ENCODE measurements at places on chromosomes 2 and 18.

GRCh38 chr2:207316484-207316883 lies 150.7 kb upstream of the KLF7 start:
- no peak for DNase-seq

GRCh38 chr18:50507120-50507590 lies 52.7 kb upstream of the MAPK4 start:
- no peak for DNase-seq

DNA sequence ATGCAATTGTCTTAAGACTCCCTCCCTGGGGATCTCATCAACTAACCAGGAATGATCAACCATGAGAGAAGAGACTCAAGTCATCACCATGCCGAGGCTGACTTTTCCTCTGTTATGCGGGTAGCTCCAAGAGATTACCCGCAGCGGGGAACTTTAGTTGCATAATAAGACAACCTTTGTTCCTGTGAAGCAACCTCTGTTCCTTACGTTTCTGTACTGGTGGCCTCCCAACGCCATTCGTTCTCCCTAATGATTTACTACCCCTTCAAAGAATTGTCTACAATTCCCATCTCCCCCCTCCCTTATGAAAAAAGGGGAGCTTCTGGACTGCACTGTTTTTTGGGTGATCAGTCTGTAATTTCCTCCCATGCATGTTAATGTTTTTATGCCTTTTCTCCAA lies 66.1 kb upstream of the LRPPRC start:
- DNase-seq, result no peak

DNA sequence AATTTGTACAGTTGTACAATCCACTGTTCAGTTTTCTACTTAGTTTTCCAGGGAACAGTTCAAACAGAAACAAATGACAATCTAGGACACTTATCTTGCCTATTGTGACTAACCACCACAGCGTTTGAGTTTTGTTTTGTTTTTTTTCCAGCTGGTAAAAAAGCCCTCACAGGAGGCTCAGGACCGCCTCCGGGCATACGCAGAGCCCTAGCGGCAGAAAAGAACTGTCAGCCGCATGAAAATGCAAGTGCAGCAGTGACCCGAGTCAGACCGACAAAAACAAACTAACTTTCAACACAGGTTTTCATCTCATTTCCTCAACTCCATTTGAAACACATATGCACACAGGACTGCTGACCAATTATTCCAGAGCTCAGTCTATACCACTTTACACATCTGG lies 68.6 kb downstream of the STEAP3 start:
- DNase-seq, result no peak

GRCh38 chr2:2743164-2743571 lies 412.1 kb upstream of the MYT1L start:
- no peak for DNase-seq

DNA sequence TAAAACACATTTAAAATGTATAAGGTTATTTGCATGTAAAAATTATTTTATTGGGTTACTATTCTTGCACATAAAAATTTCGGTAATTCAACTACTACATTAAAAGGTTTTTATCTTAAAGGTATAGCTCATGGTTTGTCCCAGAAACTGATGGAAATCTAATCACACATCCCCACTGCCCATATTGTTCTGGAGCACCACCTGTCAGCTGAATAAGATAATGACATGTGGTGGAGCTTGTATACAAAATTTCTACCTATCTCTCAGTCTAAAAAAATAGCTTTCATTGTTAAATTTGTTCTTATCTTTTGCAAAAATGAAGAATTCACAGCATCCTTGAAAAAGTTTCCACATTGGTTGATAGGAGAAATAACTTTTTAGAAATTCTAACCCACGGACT lies 18.3 kb downstream of the ERBB4 start:
- no peak for DNase-seq

- no peak for DNase-seq
These were observed 28.6 kb downstream of the ARID5A start for GRCh38 chr2:96565111-96565510.

- DNase-seq, result no peak
These were observed 45.4 kb downstream of the ST8SIA5 start for GRCh38 chr18:46711444-46711863.

- DNase-seq, result no peak
These were observed at the start of gene BCL2 for GRCh38 chr18:63319383-63320122. Gene BCL2, minus strand, starts transcription at chr18:63319769.

- no peak for DNase-seq
These were observed 6.4 kb downstream of the TSPYL6 start for GRCh38 chr2:54249629-54250028.

DNA sequence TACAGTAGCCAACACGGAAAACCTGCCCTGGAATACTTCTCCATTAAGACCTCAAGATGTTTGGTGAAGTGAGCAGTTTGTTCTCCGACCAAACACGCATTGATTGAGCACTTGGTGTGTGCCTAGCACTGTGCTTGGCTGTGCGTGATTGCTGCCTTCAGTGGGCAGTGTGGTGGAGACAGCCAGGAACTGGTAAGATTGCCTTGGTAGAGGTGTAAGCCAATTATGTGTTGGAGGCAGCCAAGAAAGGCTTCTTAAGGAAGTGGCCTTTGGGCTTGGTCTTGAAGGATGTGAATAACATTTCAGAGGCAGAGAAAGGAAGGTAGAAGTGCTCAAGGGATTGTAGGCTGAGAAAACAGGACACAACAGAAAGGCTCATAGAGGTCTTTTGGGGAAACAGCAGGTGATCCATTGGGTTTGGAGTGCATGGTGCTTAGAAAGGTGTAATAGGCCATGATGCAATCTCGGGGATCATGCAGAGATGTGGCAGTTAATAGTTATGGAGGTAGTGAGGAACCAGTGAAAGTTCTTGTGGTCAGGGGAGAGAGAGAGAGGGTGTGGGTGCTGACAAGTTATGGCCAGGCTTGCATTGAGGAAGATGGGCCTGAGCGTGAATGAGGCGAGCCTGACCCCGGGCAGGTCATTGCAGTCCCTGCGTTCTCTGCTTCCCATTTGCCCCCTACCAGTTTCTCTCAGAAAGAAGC lies 6.3 kb downstream of the B3GNT2 start:
- no peak for DNase-seq

DNA sequence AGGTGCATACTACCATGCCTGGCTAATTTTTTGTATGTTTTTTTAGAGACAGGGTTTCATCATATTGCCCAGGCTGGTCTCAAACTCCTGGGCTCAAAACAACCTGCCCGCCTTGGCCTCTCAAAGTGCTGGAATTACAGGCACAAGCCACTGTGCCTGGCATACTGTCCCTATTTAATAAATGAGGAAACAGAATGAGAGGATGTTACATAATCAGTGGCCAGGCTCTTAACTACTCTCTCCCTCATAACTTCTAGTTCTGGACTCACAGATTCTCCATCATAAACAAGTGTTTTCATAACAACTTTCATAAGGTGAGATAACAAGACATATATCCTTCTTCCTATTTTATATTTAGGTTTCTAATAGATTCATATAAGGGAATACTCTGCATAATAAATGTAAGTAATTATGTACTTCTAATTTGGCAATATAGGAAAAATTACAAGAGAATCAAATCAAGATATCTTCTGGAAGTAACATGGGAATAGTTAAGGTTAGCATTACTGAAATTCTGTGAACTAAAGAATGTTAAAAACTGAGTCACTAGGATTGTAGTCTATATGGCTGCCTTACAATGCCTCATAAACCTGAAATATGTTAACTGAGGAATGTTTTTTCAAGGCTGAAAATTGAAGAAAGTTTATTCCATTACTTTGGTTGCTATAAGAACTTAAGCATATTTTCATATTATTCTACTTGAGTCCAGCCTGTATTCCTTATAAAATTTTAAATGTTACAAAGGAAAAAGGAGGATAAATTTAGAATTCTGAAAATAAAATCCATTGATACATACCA lies 71.3 kb downstream of the SLC25A12 start:
- DNase-seq, result no peak

DNA sequence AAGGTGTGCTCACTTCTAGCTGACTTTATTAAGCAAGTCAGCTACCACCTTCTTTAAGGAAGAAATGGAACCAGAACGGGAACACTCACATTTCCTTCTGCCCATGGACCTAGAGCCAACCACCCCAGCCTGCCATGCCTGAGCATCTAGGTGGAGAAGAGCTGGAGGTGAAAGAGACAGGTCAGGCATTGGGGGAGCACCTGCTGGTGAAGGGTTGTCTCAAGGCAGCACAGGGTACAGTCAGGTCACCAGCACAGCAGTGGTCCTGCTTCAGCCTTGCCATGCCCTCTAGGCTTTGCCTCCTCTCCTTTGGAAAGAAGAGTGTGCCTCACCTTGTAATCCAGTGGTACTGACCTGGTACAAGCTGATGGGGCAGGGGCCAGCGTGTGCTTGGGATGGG lies 107.9 kb downstream of the KCNF1 start:
- DNase-seq, result no peak

GRCh38 chr2:103138123-103138901 lies 376.5 kb downstream of the TMEM182 start:
- DNase-seq, result no peak

DNA sequence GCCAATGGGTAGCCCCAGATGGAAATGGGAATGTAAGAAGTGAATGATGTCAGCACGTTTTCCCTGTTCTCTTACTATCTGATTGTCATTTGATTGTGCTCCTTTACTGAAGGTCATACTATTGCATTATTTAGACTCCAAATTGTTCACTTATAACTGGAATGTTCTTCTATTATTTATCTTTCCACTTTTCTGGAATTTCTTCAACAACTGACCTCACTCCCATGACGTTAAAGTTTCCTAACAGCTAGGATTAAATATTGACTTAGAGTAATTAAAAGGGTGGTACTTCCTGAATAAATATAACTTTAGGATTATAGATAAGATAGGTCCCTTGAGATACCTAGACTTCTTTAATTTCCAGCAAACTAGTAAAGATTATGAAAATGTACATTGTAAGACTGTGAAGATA lies 10.9 kb upstream of the GULP1 start:
- no peak for DNase-seq

DNA sequence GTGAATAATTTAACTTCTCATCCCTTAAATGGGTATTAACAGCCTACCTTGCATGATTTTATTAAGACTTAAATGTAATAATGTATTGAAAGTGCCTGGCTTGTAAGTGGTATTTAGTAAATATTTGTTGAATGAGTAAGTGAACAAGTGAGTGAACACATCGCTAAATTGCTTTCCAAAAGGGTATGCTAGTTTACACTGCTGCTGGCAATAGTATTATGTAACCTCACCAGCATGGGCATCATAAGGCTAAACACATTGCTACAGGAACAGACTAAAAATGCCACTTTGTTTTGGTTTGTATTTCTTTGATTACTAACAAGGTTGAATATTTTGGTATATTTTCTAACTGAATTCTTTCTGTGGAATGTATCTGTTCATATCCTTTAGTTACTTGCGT lies 9.8 kb downstream of the WDR43 start:
- DNase-seq, result no peak

- DNase-seq, result no peak
These were observed 73.2 kb upstream of the NETO1 start for GRCh38 chr18:72940986-72941385.

GRCh38 chr18:9516437-9517064 lies 41.2 kb downstream of the RALBP1 start:
- DNase-seq, result no peak

DNA sequence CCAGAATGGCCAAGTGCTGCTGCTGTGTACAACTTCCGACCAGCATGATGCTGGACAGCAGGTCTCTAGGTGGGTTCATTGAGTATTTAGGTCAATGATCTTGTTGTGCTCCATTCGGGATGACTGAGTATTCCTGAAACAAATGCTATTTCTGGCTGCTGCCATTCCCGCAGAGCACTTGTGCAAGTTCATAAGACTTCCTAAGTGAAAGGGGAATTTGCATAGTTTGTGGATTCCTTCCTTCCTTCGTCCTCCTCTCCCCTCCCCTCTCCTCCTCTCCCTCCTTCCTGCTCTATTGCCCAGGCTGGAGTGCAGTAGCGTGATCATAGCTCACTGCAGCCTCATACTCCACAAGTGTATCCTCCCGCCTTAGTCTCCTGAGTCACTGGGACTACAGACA lies 40.4 kb downstream of the LDLRAD4 start:
- DNase-seq, result no peak

GRCh38 chr2:21103274-21103891 lies 20.4 kb upstream of the TDRD15 start:
- DNase-seq, result no peak

DNA sequence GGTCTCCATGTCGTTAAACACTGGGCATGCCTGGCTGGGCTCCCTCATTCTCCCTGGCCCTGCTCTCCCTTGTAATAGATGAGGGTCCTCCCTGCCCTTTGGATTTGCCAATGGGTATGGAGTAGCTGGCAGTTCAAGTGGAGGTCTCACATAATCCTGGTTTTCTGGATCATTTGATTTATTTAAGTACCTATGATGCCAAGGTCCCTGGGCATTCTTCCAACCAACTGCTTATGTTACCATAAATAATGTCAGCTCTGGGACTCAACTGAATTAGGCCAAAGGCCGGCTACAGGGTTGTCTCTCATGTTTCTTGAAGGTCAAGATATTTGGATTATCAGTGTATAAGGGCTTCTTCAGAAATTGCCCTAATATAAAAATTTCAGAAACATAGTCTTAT lies 104.9 kb upstream of the LYPD6 start:
- no peak for DNase-seq

- no peak for DNase-seq
These were observed 2.7 kb downstream of the KATNAL2 start for GRCh38 chr18:46920067-46920466.

GRCh38 chr2:46053564-46053963 lies 243.6 kb upstream of the EPAS1 start:
- no peak for DNase-seq

GRCh38 chr2:74464406-74464805 lies 776 bp downstream of the MOGS start:
- DNase-seq, result no peak

- no peak for DNase-seq
These were observed 27.6 kb upstream of the MYO1B start for GRCh38 chr2:191217580-191217979.

- DNase-seq, result no peak
These were observed 46.0 kb downstream of the ZNF516 start for GRCh38 chr18:76449111-76449453.

GRCh38 chr2:238308177-238308576 lies 12.1 kb upstream of the TRAF3IP1 start:
- no peak for DNase-seq

- DNase-seq, result no peak
These were observed 325.4 kb upstream of the LINC00305 start for GRCh38 chr18:64474255-64474654.

GRCh38 chr18:47235096-47235495 lies 16.4 kb downstream of the SKOR2 start:
- DNase-seq, result no peak

GRCh38 chr2:119136093-119136492 lies 22.5 kb downstream of the C1QL2 start:
- DNase-seq, result no peak

All from fibroblast of skin of left biceps (primary cell).